Activated CD4-positive, alpha-beta T cell treated with anti-CD3 and anti-CD28 coated beads, Interleukin-2, amount 10 ng/mL, durations not matched to agents 7 days and 5 days (primary cell): ENCODE measurements at places on chromosomes 11 and 22. TPM values are rescaled to one million over a fixed set of nuclear protein-coding genes. Genes with fewer than 3 reads are reported as not detected.

The FLRT1 gene
- not detected for total RNA-seq

The CNGA4 gene
- 0.17 TPM for total RNA-seq

The RTN4R gene
- total RNA-seq = 4.0 TPM

The ENTHD1 gene
- total RNA-seq = 0.07 TPM

DNA sequence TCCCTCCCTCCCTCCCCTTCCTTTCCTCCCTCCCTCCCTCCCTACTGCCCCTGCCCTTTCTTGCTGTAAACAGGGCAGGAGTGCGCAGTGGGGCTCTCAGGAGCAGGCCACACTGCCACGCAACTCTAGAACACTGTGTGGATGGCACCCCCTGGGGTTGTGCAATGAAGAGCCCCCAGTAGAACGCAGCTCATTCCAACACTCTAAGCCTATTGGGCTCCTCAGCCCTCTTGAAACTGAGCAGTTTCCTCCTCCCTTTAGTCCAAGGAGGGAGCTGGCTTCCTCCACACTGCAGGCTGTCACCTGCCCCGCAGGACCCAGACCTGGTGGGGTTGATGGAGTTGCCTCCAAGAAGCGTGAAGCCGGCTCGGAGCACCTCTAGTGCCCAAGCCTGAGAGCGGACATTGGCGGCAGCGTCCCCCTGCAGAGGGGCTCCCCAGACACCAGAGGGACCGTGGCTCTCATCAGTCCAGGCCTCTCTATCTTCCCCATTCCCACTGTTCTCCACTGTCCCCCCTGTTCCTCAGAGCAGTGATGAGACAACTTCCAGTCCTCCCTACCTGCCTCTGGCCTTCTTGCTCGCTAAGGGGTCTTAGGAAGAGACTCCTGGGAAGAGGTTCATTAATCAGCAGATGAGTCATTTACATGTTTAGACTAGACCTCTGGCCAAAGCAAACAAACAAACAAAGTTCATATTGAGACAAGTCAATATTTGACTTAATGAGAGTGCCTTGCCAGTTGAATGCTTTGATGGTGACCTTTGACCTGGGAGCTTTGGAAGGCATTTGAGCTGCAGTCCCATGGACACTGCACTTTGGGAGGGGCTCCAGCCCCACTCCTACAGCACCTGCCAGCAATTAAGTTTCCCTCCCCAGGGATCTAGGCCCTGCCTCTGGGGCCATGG lies 64.0 kb downstream of the RPUSD4 start:
- peaks cover 8% of the 10 kb centered on the region for H3K4me1 ChIP-seq
- no peak overlapping the region for H3K27ac ChIP-seq
- H3K27me3 ChIP-seq = peaks cover 8% of the 10 kb centered on the region
- DNase-seq = no peak
- H3K36me3 ChIP-seq = no peaks in the 10 kb centered on the region
- H3K4me3 ChIP-seq = no peak overlapping the region

GRCh38 chr11:120244476-120245365 lies 4.8 kb downstream of the POU2F3 start:
- H3K4me1 ChIP-seq = peaks cover 42% of the 10 kb centered on the region
- no peak overlapping the region for H3K4me3 ChIP-seq
- peaks cover 75% of the 10 kb centered on the region for H3K27me3 ChIP-seq
- no peak overlapping the region for H3K27ac ChIP-seq

GRCh38 chr22:35380537-35381423 lies at the start of gene HMOX1:
HMOX1 (plus strand) TSS chr22:35381096; CDS start chr22:35381174, 78 bp downstream.
- H3K27me3 ChIP-seq = peaks cover 35% of the 10 kb centered on the region
- H3K4me1 ChIP-seq = peaks cover 22% of the 10 kb centered on the region
- no peaks in the 10 kb centered on the region for H3K36me3 ChIP-seq
- H3K27ac ChIP-seq = peak within 1 kb of the TSS; percentile 3
- DNase-seq = peak; percentile 53

- no peaks in the 10 kb centered on the region for H3K27me3 ChIP-seq
- no peak for DNase-seq
- peaks cover 5% of the 10 kb centered on the region for H3K36me3 ChIP-seq
- no peak overlapping the region for H3K4me3 ChIP-seq
- H3K4me1 ChIP-seq = peaks cover 54% of the 10 kb centered on the region
- no peak overlapping the region for H3K27ac ChIP-seq
These were observed 13.1 kb downstream of the TCF20 start for GRCh38 chr22:42257386-42257785.
